ENCODE measurements at places on chromosomes 1 and 21.

- DNase-seq, result no peak
Observed at GRCh38 chr1:9324246-9325096, 31.8 kb downstream of the SPSB1 start.

- DNase-seq, result no peak
Observed at GRCh38 chr1:40107290-40107959, 10.4 kb upstream of the PPT1 start.

DNA sequence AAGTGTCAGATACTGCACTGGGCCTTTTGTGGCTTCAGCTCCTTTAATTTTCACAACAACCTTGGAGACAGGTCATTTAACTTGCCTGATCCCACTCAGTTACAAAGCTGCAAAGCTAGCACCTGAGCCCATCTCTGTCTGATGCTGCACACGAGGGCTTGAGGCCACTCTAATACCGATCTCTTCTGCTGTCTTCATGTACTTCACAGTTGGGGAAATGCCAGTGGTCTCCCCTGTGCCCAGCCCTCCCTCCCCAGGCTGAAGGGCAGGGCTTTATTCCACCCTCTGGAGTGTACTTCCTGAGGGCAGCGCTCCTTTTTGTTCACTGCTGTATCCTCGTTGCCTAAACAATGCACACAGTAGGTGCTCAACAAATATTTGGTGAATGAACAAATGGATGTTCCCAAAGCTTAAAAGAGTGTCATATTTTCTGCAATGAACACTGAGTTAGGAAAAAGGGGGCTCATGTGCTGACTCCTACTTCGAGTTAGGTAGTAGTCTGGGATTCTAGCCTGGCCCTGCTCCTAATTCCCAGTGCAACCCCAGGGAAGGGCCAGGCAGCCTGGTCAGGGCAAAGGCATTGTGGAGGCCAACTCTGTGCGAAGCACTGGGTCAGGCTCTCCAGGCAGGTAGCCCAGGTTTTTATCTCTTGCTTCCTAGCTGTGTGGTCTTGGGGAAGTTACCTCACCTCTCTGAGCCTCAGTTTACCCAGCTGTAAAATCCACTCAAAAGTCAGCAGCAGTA, 1.1 kb downstream of the TMCO4 start:
- peak; percentile 53 for DNase-seq

- DNase-seq, result no peak
Observed at GRCh38 chr21:21631961-21632360, 633.8 kb downstream of the NCAM2 start.

DNA sequence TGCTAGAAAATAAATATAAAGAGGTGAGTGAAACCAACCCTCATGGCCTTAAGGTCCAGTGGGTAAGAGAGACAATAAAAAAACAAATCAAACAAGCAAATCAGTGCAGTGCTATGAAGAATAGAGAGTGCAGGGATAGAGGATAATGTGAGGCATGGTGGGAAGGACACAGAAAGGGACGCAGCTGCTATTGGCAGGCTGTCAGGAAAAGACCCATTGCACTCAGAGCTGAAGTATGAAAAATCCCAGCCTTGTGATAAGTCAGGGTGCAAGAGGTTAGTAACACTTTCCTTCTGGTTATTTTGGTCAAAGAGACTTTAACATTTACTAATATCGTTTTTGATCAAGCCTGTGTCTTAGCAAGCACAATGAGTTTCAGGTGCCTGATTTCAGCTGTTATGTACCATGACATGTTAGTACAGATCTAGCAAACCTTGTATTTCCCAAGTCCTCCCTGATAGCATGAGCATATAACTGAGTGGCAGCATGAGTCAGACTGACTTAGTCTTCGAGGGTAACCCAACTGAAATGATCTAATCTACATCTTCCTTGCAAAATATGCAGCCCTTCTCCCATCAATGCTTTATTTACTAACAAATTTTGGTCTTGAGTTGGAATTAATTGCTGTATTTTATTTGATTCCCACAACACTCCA, 31.7 kb downstream of the CHML start:
- DNase-seq, result no peak

- DNase-seq, result no peak
Observed at GRCh38 chr1:85464497-85465098, 361 bp downstream of the DDAH1 start.

- DNase-seq, result no peak
Observed at GRCh38 chr1:247435030-247435758, 19.2 kb downstream of the NLRP3 start.

GRCh38 chr1:26482921-26483320, 10.7 kb downstream of the HMGN2 start:
- DNase-seq, result no peak

- no peak for DNase-seq
Observed at GRCh38 chr1:47262787-47263413, 30.9 kb upstream of the TAL1 start.

GRCh38 chr1:10975567-10976326, 36.7 kb upstream of the TARDBP start:
- DNase-seq, result no peak

GRCh38 chr1:46081619-46082018, 50.8 kb downstream of the PIK3R3 start:
- no peak for DNase-seq

GRCh38 chr21:26759731-26760130, 85.5 kb downstream of the ADAMTS1 start:
- no peak for DNase-seq

DNA sequence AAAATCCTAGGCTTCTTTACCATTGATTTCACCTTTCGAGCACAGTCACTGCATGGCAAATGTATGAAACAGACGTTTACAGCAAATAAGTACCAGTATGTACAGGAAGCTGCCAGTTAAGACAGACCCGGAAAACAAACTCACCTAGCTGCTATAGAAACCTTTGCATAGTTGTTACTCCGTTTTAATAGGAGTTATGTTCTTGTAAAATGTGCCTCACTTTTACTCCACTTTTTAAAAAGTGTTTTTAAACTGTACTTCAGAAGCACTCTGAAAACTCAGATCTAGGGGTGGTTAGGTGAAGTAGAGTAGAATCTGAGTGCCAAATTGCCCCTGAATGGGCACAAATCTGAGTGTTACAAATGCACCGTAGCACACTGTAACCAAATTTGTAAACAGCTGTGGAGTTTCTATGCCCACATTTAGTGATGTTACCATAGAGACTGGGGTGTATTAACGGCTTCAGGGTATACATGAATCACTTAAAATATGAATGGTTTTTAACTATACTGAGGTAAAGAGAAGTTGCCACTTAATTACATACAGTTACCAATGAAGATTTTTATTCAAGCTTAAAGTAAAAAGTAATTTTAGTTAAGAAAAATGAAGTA, 30.7 kb downstream of the CNIH4 start:
- no peak for DNase-seq

- DNase-seq, result no peak
Observed at GRCh38 chr1:181128592-181129497, 40.3 kb downstream of the IER5 start.

- no peak for DNase-seq
Observed at GRCh38 chr1:18233176-18233864, 125.7 kb downstream of the IGSF21 start.

DNA sequence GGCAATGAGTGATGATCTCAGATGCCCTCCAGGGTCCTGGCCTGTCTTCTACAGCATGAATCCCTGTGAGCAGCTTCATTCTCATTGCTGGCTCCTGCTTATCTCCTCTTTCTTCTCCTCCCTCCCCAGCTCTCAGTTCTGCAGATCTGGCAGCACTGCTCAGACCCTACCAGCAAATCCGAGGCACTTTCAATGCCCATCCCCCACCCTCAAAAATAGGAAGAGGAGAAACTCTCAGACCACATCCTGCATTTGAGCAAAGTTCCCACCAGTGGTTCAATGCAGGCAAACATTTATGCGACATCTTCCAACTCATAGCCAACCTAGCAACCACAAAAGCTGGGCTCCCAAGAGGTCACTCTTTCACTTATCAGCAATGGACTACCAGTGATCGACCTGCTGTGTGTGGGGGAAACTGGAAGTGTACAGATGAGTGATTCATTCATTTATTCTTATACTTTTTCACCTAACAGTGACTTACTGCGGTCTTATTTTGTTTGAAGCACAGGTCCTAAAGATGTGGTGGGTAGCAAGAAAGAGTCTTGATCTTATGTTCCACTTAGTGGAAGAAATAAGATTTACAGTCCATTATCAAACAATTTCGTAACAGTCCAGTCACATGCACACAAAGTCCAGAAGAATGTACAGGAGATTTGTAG, 5.8 kb upstream of the CHI3L2 start:
- DNase-seq, result peak; percentile 82

- DNase-seq, result no peak
Observed at GRCh38 chr1:182897696-182898095, 55.3 kb downstream of the SHCBP1L start.

- no peak for DNase-seq
Observed at GRCh38 chr1:199510314-199510713, 517.2 kb upstream of the NR5A2 start.

- DNase-seq, result no peak
Observed at GRCh38 chr21:34574601-34575529, 40.0 kb downstream of the RCAN1 start.

- DNase-seq, result no peak
Observed at GRCh38 chr1:19923137-19923952, at the start of gene PLA2G2E. PLA2G2E (minus strand) TSS chr1:19923617; CDS start chr1:19923559, 58 bp downstream.

DNA sequence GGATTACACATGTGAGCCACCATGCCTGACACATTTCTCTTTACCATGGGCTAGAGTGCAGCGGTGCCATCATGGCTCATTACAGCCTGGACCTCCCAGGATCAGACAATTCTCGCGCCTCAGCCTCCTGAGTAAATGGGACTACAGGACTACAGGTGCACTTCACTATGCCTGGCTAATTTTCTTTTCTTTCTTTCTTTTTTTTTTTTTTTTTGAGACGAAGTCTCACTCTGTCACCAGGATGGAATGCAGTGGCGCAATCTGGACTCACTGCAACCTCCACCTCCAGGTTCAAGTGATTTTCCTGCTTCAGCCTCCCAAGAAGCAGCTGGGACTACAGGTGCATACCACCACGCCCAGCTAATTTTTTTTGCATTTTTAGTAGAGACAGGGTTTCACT, 14.8 kb upstream of the KIF1B start:
- no peak for DNase-seq

All from natural killer cell treated with Interleukin-12 subunit alpha and Interleukin-12 subunit beta and Interleukin-15 and Interleukin-18, amount 100 ng/mL, for 72 hours (primary cell).